K562 (cell line): ENCODE measurements at places on chromosomes 13 and 19. TPM values are rescaled to one million over a fixed set of nuclear protein-coding genes. Genes with fewer than 3 reads are reported as not detected.
A peak's percentile ranks its signal among the peaks of the same experiment; 100 is the strongest.

Gene MYADM
- polyA plus RNA-seq = 18.5 and 19.5 TPM in 2 replicates

Gene NKG7
- 0.44 and 1.5 TPM in 2 replicates for polyA plus RNA-seq

DNA sequence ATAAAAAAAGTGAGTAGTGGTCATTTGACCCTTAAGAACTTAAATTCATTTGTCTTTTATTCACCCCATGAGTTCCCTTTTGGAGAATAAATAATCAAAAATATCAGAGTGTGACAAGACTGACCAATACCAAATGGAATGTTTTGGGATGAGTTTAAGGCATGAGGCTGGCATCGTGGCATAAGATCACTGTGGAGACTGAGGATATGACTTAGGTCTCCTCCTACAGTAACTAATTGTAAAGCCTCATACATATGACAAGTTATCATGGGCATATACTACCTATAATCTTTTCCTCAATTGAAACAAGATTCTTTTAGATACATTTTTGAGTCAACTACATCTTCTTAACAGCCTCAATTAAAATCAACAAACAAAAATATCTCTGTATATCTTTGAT is 782.0 kb downstream of the SLITRK1 start:
- peak; percentile 4 for DNase-seq
- H3K27me3 ChIP-seq = no peaks in the 10 kb centered on the region
- H3K4me1 ChIP-seq = no peaks in the 10 kb centered on the region; the same call in 2 of the 3 replicates
- H3K27ac ChIP-seq = peak overlapping the region; percentile 96
- H3K36me3 ChIP-seq = peaks cover 23% of the 10 kb centered on the region

DNA sequence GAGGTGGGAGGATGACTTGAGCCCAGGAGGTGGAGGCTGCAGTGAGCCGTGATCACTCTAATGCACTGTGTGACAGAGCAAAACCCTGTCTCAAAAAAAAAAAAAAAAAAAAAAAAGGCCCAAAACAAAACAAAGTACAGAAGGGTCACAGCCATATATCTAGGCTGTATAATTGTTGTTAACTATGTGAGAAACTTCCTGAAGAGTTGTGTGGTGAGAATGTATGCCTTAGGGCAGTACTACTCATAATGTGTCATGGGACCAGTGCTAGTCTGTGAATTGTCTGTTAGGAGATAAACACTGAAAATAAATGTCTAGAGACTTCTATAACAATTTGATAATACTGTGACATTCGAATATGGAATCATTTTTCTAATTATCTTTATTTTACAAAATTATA is 43.1 kb downstream of the PAN3 start:
- H3K36me3 ChIP-seq = peaks cover 14% of the 10 kb centered on the region; the same call in 2 of the 3 replicates
- no peak overlapping the region for H3K27ac ChIP-seq
- no peaks in the 10 kb centered on the region for H3K27me3 ChIP-seq
- H3K4me1 ChIP-seq = no peaks in the 10 kb centered on the region

GRCh38 chr13:113295776-113296175 is 1.3 kb upstream of the LAMP1 start:
- H3K4me3 ChIP-seq = no peak overlapping the region
- peaks cover 4% of the 10 kb centered on the region; the same call in 2 of the 3 replicates for H3K4me1 ChIP-seq
- H3K27ac ChIP-seq = no peak overlapping the region
- peaks cover 2% of the 10 kb centered on the region; the same call in 1 of the 3 replicates for H3K36me3 ChIP-seq
- no peaks in the 10 kb centered on the region for H3K27me3 ChIP-seq
- no peak for DNase-seq
